Neural crest cell (in vitro differentiated cells): ENCODE measurements at places on chromosomes 7 and 10.
A peak's percentile ranks its signal among the peaks of the same experiment; 100 is the strongest.

DNA sequence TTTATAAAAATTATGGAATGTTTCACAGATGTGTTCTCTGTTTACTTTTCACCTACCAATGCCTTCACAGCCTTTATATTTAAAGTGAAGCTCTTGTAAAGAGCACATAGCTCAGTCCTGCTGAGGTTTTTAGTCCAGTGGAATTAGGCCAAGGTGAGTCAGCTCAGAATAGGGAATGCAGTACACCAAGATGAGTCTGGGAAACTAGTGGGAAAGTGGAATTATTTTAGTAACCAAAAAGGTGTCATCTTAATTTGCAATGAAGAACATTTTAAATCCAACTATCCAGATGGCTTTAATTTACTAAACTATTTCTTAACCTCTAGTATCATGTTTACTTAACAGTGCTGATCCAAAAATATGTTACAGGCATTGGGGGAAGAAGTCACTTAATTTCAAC lies 236.3 kb upstream of the CTBP2 start:
- DNase-seq = no peak

GRCh38 chr10:104297697-104298660 lies 29.0 kb downstream of the GSTO2 start:
- peak; percentile 37 for DNase-seq

DNA sequence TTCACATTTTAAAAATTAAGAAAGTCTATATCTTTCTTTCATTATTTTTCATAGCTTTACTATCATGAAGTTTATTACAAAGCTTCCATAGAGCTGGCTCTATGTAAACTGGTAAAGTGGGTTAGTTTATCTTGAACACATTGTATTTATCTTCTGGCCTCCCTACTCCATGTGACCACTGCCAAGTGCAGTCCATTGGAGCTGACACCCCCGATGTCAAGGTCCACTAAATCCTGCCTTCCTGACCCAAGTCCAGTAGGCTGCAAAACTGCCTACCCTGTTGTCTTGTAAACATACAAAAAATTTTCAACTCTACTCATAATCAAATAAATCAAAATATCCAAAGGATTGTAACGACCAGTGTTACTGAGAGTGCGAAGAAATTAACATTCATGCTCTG lies 10.2 kb downstream of the DNAJC12 start:
- no peak for DNase-seq

GRCh38 chr10:50592961-50593418 lies 30.8 kb downstream of the SGMS1 start:
- no peak for DNase-seq

- DNase-seq = no peak
Measured at GRCh38 chr10:60299961-60300883, 89.5 kb downstream of the ANK3 start.

DNA sequence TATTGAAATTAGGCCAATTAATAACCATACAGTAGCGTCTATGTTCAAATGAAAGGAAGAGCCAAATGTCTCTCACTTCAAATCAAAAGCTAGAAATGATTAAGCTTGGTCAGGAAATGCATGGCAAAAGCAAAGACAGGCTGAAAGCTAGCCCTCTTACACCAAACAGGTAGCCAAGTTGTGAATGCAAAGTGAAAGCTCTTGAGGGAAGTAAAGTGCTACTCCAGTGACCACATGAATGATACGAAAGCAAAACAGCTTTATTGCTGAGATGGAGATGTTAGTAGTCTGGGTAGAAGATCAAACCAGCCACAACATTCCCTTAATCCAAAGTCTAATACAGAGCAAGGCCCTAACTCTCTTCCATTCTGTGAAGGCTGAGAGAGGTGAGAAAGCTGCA lies 123.8 kb downstream of the TEX36 start:
- no peak for DNase-seq

DNA sequence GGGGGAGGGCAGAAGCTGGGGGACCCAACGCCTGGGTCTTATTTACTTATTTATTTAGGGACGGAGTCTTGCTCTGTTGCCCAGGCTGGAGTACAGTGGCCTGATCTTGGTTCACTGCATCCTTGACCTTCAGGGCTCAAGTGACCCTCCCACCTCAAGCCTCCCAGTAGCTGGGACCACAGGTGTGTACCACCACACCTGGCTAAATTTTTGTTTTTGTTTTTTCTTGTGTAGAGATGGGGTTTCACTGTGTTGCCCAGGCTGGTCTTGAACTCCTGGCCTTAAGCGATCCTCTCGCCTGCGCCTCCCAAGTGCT lies 1.7 kb upstream of the MOGAT3 start:
- no peak for DNase-seq

DNA sequence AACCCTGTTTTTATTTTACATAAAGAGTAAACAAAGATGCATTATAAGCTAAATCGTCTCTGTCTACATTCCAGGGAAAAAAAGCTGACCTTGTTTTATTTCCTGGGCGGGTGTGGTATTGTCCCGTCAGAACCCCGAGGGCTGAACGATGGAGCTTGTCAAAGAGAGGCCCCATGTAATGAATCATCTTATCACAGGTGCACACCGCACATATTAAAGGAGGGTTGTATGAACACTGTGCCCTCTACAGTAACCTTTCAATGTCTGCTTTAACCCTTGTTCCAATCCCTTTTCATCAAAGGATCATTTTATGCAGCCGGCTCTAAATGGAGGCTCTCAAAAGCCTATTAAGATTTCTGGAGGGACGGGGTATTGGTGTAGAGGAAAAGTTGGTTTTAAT lies 158.5 kb upstream of the YAE1 start:
- DNase-seq = no peak

DNA sequence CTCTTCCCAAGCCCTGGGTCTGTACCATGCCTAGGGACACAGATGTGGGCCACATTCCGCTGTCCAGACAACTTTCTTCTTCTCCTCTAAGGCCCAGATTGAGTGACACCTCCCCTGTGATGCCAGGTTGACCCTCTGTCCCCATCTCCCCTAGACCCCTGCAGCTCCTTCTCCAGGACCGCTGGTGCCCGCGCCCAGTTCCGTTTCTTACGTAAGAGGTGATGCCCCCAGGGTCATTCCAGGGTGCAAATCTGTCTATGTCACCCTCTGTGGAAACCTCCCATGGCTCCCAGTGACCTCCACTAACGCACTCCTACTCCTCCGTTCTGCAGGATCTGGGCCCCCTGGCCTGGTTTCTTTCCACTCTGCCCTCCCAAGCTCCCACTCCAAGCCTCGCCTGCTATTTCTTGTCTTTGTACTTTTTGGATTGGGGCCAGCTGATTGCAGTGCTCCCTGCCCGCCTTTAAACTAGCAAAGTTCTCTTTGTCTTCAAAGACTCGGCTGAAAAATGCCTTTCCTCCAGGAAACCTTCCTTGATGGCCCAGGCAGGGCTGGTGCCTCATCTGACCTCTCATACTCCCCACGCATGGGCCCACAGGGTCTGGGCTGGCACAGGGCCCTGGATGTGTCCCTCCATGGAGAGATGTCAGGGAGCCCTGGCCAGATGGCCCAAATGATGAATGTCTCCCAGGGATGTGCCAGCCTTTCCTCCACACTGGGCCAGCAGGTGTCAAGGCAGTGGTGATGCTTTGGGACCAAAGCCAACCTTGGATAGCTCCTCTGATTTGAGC lies 21.3 kb upstream of the ELN start:
- DNase-seq = no peak

GRCh38 chr10:113030453-113030852 lies 80.4 kb downstream of the TCF7L2 start:
- DNase-seq = no peak

- no peak for DNase-seq
Measured at GRCh38 chr10:122544493-122544892, 16.1 kb upstream of the DMBT1 start.
